ENCODE measurements at places on chromosomes 3 and 15.

GRCh38 chr3:98730338-98730737 lies 32.8 kb upstream of the ST3GAL6 start:
- no peak for DNase-seq

DNA sequence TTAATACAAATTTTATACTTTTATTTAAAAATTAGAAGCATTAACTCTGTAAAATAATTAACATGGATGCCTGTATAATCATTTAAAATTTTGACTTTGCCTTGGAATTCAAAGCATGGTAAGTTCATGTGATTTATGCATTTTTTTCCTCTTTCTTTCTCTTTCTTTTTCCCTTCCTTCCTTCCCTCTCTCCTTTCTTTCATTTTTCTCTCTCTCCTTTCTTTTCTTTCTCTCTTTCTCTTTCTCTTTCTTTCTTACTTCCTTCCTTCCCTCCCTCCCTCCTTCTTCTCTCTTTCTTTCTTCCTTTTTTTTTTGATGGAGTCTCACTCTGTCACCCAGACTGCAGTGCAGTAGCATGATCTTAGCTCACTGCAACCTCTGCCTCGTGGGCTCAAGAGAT lies 53.8 kb upstream of the P3H2 start:
- no peak for DNase-seq

DNA sequence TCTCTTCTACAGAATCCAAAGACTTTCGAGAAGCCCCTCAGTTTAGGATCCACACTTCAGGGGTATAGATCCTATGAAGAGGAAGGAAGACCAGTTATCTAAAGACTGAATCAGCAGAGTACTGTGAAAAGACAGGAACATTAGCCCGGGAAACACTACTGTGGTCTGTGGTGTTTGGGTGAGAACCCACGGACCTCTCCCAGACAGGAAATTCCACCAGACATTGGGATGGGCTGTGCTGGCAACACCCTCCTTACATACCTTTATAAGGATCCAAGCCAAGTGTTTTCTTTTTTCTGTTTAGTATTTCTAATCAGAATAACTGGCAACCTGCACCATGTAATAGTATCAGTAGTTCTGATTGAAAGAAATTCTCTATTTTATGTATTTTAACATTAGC lies 14.1 kb downstream of the TMEM207 start:
- DNase-seq, result no peak

- DNase-seq, result no peak
These were observed 49.6 kb downstream of the SMAD3 start for GRCh38 chr15:67114846-67115585.

DNA sequence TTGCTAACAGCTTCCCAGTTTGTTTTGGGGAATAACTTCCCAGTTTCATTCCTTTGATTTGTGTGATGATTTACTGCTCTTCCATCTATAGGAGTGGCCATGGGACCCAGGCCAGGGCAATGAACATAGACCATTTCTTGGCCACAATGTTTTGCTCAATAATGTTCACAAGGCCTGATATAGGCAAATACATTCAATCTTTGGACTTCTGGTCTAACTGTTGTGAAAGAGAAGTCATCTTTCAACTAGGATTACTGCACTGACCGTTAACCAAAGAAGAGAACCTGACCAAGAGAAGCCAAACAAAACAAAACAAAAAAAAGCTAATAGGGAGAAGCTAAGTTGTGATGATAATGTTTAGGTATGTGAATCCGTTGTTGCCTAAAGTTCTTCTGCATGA lies 221.8 kb upstream of the SUCLG2 start:
- DNase-seq, result no peak

DNA sequence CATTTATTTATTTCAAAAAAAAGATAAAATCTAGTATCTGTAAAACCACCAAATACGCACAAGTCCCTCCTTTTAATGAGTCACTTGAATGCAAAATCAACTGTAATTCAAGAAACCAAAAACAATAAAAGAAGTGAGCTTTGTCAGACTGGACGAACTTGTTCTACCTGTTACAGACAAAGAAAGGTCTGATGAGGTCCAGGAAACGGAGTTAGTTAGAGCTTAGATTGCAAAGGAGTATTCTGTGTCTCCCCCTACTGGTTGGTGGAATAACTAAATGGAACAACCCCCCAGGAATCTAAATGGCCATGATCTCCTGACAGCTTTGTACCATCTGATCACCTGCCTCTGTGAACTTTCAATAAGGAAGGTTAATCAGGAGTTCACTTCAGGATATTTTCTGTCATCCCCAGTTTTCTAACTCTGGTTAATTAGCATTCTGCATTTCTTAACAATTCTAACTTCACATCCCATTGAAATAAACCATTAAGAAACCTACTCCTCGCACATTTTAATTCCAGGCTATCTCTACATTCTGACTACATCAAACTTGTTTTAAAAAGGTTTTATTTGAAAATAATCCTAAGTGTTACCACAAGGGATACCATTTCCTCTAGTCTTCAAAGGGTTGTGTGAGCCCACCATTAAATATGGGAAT lies 333.0 kb upstream of the SATB1 start:
- peak; percentile 45 for DNase-seq

DNA sequence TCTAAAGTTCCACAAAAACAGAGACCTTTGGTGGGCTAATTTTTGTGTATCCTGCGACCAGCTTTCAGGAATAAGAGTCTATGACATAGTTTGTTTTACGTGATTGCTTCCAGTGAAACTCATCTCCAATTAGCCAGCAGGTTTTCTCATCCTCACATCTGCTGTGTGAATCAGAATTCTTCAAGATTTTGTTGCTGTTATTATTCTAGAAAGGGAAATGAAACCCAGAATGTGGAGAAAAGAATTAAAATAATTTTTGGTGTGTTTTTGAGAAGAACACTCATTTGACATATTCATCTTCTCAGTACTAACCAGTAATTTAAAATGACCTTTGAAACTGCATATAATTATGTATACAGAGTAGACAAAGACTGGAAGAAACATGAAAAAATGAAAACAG lies 175.9 kb downstream of the USP13 start:
- no peak for DNase-seq

DNA sequence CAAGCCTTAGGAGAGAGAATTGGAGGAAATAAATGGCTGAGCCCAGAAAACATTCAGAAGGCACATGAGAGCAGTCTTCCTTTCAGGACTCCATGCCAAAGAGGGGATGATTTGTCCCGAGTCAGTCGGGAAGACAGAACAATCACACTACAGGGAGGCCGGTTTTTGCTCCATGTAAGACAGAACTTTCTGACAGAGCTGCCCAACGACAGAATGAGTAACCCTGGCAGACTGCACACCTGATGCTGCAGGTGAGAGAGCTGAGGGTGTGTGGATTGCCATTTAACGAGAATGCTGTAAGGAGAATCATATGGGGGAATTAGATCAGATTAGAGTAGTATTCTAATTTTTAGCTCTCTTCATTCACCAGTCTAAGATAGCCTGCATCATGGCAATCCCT lies 533.0 kb downstream of the EPHB1 start:
- DNase-seq, result no peak

DNA sequence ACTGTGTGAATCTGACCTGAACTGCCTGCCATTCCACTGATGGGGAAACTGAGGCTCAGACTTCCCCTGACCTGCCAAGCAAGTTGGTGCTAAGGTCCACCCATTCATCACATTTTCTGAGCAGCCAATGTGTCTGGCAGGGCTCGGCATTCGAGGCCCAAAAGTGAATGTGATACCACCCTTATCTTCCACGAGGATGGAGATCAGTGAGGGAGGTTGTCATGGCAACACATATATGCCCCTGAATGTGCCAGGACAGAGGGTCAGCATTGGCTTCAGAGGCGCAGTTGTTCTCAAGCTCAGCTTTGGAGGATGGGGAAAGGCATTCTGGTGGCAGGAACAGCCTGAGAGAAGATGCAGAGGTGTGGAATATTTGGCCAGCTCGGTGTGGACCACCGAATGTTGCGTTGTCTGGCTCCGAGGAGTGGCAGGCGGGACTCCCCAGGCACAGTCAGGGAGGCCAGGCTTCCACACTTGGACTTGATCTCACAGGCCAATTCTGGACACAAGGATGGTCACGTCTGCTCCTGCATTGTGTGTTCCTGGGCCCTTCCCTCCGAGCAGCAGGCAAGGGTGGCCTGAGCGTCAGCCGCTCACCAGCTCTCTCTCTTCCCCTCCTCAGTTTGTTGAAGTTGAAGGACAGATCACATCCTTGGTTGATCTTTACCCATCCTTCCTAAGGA lies 63.4 kb downstream of the GRIP2 start:
- DNase-seq, result no peak

GRCh38 chr3:185210621-185211142 lies 43.2 kb downstream of the EHHADH start:
- DNase-seq, result no peak

- no peak for DNase-seq
These were observed 36.3 kb downstream of the GABPB1 start for GRCh38 chr15:50318697-50319096.

GRCh38 chr3:159266779-159267178 lies 464.9 kb downstream of the MFSD1 start:
- DNase-seq, result no peak

GRCh38 chr15:67611370-67612369 lies 69.2 kb downstream of the MAP2K5 start:
- no peak for DNase-seq

DNA sequence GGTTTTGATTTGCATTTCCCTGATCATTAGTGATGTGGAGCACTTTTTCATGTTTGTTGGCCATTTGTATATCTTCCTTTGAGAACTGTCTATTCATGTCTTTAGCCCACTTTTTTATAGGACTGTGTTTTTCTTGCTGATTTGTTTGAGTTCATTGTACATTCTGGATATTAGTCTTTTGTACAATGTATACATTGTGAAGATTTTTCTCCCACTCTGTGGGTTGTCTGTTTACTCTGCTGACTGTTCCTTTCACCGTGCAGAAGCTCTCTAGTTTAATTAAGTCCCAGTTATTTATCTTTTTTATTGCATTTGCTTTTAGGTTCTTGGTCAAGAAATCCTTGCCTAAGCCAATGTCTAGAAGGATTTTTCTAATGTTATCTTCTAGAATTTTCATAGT lies 91.1 kb upstream of the ATP11B start:
- no peak for DNase-seq

DNA sequence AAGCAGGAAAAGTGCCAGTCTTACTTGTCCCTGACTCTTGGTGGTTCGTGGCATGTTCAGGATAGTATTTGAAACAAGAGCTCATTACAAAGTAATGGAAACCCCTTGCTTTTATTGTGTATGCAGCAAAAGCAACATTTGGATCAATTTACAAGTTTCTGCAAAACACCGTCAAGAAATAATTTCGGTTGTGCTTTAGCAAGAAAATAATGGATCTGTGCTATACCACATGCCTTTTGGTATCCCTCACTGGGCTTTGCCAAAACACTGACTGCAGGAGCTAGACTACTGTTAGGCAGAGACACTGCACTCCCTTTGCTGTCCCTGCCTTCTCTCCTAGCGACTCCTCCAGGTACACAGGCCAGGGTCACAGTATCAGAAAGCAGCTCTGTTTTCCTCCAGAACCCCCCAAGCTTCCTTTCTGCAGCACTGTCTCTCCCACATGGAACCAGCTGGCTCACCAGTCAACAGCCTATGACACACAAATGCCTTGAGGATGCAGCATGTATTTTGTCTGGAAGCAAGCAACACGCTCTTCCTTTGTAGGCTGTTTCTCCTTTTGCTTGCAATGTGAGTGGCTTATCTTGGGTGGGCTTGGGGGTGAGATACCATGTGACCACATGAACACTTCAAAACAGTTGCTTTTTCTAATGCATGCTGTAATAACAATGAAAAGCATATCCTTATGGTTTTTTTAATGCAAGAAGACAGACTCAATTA lies 111.4 kb downstream of the PGPEP1L start:
- DNase-seq, result no peak

DNA sequence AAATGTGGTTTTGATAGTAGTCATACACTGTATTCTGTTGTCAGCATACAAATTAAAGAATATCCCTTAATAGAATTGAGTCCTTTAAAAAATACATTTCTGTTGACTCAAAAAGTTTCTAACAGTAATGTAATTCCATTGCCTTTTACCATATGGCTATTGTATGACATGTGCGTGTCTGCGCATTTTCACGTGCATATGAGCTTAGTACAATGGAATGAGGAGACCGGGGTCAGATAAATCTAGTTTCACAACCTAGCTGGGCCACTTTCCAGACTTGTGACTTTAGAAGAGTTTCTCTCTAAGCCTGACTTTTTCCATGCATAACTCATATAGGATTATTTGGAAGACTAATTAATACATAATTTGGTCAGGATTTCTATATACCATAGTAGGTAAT lies 38.7 kb downstream of the ZBTB38 start:
- no peak for DNase-seq

DNA sequence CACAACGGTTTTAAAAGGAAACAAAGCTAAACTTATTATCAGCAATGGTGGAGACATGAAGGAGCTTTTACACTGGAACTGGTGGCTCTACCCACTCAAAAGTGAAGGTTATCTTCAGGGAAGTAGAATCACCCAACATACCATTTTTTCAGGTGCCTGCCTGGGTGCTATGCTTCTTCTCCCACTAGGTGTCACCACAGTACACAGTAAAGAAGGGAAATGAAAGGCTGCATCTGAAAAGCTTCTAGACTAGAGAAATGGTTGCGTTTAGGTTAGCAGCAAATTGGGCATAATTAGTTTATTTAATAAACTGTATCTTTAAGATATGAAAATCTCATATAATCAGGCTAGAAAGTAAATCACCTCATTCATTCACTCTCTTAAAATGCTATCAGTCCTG lies 47.0 kb upstream of the SELENOK start:
- no peak for DNase-seq

DNA sequence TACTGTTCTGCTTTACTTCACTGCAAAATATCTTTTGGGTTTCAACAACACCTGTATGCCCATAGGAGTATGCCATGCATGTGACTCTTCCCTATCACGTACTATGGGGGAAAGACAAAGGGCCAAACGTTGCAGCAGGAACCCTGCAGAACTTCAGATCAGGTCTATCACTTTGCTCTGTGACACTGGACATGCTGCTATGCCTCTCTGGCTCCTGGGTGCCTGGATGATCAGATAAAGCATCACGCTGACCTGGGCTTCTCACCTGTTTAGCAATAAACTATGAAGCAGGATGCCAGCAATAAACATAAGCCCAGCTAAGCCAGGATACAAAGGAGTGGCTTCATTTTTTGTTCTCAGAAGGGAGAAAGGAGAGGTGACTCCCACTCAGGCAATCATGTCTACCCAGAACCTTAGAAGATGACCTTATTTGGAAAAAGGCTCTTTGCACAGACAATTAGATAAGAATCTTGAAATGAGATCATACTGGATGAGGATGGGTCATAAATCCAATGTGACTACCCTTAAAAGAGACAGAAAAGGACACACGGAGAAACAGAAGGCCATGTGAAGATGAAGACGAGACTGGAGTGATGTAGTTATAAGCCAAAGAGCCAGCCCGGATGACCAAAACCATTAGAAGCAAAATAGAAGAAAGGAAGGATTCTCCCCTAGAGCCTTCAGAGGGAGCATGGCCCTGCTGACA lies 19.3 kb downstream of the POMGNT2 start:
- DNase-seq, result no peak

GRCh38 chr3:106631373-106632108 lies 745.7 kb upstream of the CCDC54 start:
- DNase-seq, result no peak

GRCh38 chr3:11716573-11717290 lies 73.0 kb upstream of the VGLL4 start:
- DNase-seq, result no peak

GRCh38 chr15:66476535-66476934 lies 21.0 kb downstream of the SNAPC5 start:
- DNase-seq, result no peak
